ENCODE measurements at places on chromosomes 5 and 9.

DNA sequence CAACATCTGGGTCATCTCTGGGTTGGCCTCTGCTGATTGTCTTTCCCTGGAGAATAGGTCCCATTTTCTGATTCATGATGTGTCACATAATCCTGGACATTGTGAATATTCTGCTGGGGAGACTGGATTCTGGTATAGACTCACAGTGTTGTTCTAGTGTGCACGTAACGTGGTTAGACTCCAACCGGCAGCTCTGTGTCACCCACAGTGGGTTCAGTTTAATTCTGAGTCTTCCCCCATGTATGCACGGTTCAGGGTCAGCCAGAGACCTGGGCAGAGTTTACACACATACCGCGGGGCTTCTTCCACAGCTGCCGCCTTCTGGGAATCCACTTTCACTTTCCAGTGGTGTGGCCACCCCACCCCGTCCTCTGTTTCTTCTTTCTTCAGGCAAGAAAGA is 38.0 kb upstream of the LRRC14B start:
- no peak for DNase-seq

DNA sequence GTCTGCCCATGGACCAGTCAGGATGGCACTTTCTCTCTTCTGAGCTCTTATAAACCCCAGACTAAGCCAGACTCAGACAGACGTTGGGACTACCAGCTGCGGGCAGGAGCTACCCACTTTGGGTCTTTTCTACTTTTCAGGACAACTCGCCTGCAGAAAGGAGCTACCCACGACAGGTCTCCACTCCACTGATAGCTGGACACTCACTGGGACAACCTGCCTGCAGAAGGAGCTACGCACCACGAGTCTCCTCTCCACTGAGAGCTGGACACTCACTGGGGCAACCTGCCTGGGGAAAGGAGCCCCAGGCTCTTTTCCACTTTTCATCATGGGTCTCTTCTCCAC is 1440.2 kb upstream of the ACO1 start:
- DNase-seq: no peak

DNA sequence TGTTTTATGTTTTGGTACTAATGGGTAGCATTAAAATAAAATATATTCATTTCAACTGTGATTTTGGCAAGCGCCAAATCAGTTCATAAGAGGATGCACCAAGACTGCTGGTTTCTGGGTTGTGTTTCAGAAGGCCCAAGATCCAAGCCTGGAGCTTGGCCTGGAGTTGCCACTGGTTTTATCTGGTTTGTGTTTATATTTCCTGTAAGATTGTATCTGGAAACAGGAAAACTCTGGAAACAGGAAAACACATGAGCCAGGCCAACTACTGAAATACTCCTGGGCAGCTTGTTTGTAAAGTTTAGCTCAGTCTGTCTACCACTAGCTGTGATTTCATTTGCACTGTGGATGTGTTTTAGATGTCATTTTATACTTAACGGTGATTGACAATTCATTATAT is 5.5 kb downstream of the FSTL4 start:
- DNase-seq: no peak

GRCh38 chr9:98248737-98249474 is 6.5 kb downstream of the TBC1D2 start:
- no peak for DNase-seq

- no peak for DNase-seq
Observed at GRCh38 chr5:58259685-58260152, 200.2 kb downstream of the PLK2 start.

DNA sequence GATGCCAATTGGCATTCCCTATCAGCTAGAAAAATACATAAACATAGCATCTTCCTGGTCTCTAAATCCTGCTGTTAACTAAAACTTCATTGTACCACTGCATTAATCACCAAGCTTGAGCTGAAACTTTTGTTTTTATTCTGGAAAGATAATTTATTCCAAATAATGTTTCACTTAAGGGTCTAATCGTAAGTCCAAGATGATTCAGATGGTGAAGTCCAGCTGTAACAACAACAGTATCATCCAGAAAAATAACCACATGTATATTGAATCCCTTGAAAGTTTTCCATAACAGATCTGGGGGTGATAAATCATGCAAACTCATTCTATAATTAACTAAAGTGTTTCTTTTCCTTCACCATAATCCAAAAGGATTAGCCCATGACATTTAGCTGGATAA is 23.9 kb downstream of the RORB start:
- no peak for DNase-seq

DNA sequence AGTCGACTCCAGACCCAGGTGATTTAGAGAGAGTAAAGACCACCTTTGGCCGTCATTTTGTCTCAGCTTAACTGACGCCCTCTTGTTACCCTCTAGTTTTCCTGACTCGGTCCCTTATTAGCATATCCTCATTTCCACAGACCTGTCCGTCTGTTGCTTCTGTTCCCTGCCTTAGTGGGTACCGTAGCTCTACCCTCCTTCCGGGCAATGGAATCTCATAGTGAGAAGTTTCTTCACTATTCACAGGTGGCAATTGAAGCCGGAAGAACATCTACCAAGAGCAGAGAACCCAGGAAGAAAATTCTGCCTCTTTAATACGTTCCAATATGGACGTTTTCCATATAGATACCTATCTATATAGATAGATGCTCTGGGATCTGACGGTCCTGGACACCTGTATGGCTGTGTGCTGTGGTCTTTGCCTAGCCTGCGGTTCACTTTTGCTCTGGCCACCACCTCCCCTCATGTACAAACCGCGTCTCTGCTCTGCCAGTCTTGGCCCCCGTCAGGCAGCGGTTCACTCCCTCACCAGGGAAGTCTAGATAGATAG is 652 bp upstream of the TMEM161B start:
- no peak for DNase-seq

DNA sequence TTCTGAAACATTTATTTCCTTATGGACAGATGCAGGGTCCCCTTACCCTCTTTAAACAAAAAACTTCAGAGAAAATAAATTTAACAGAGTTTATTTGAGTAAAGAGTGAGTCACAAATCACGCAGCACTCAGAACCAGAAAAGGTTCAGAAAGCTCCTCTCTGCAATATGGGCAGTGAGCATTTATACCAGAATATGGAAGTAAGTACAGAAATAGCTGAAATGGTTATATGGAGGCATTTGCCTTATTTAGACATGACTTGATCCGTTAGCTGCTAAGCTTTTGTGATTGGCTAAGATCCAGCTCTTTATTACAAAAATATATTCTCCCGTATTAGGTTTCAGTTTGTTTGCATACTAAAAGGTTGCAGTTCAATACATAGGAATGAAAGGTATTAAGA is 1554.1 kb downstream of the EFNA5 start:
- DNase-seq: no peak

GRCh38 chr5:40717281-40717680 is 37.6 kb downstream of the PTGER4 start:
- no peak for DNase-seq

DNA sequence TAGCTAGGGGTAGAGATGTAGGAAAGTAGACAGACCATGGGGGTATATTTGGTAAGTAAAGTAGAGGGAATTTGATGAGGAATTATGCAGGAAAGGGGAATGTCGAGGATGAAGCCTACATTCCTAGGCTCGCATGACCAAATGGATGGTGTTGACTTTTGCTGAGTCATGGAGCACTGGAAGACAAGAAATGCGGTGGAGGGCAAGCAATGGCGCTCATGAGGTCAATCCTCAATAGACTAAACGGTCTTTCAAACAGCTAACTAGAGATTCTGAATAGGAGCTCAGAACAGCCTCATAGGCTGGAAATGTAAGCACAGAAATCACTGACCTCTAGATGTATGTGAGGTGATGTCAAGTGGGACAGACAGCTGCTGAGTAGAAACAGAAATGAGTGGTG is 50.7 kb upstream of the FST start:
- no peak for DNase-seq

DNA sequence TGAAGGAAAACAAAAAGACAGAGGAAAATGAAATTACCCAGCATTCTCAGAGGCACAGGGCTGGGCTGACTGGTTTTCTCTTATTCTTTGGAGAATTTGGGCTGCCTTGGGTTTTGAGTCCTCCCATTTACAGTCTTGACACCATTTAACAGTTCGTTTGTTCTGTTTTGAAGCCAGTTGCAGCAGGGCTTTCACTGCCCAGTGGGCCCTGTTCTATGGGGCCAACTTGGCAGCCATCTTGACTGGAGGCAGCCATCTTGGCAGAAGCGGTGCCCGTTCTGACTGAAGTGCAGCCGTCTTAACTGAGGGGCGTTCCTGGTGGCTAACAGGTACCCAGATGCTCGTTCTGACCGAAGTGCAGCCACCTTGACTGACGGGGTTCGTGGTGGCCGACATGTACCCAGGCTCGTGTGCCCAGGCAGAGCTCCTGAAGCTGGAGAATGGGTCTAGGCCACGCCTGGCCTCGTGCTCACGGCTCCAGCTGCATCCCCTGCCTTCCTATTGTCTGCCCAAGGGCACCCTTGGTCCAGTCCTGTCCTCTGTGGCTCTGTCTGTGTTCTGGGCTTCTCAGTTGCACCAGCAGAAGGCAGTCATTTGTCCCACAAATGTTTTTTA is 164.4 kb downstream of the GAPVD1 start:
- no peak for DNase-seq

- DNase-seq: no peak
Observed at GRCh38 chr9:6929441-6930215, 171.9 kb downstream of the KDM4C start.

DNA sequence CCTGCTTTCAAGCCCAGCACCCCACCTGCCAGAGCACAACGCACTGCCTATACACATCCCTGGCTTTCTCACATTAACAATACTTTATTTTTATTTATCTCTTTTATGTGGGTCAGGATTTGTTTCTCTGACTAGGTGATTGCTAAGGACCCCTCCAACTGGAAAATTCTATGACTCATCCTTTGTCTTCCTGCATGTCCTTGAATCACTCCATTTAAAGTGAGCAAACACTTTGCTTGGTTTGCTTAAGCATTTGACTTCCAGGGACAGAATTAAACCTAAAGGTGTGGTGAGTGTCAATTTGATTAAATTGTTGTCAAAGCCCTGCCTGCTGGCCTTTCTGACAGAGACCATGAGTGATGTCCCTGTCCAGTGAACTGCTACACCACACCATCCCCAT is 536.5 kb upstream of the BRINP1 start:
- no peak for DNase-seq

- no peak for DNase-seq
Observed at GRCh38 chr5:178551059-178551458, 39.1 kb downstream of the COL23A1 start.

GRCh38 chr9:92763721-92764380 is 782 bp downstream of the BICD2 start:
- DNase-seq: no peak

DNA sequence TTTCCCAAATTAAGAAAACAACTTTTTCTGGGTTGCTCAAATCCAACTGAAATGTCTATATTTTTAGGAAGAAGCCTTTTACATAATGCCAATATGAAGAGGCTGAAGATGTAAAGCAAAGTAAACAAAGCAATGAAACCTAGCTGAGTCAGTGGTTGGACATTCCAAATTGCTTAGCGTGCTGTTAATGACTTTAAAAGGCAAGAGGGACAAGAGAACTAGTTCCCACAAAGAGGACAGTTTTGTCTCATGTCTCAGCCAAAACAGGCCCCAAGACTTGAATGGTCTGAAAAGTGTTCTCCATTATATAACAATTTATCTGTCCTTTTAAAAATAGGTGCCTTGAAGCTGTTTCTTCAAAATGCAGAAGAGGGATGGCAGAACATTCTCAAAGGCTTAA is 407.0 kb downstream of the ENC1 start:
- no peak for DNase-seq
